ENCODE measurements at places on chromosomes 11 and 22. TPM values are rescaled to one million over a fixed set of nuclear protein-coding genes. Genes with fewer than 3 reads are reported as not detected.

CARD16 gene
- 7.7 TPM for total RNA-seq

NRXN2 gene
- 83.9 TPM for total RNA-seq

GGTLC3 gene
- not detected for total RNA-seq

SPI1 gene
- total RNA-seq = 5.4 TPM

KRTAP5-10 gene
- not detected for total RNA-seq
